ENCODE measurements at places on chromosomes 13 and 19. TPM values are rescaled to one million over a fixed set of nuclear protein-coding genes. Genes with fewer than 3 reads are reported as not detected.

DNA sequence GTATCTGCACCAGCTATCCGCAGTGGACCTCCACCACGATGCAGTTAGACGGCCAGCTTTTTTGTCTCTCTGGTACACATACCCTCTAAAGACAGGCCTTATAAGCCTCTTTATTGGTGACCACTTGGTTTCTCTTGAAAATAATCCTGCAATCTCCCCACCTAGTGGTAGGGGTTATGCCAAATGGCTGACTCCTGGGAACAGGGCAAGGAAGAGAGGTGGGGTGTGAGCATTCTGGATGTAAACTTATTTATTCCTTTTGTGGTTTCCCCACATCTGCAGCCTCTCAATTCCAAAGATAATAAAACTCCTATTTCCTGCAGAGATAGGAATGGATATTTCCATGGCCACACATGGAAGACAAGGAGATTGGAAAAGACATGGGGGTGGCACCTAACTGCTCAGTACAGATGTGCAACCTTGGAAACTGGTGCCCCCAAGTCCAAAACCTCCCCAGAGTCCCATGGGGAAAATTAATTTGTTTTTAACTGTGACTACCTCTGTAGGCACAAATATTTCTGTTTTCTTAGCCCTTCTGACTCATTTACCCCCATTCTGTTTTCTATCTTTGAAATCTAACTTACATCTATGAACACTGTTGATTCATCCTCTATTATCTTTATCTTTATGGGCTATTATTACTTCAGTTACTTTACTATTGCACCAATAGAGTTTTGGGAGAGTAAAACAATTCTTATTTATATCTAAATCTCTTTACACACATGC, 112.7 kb upstream of the TSHZ3 start:
- H3K27ac ChIP-seq: no peak overlapping the region
- no peaks in the 10 kb centered on the region for H3K4me1 ChIP-seq
- H3K27me3 ChIP-seq: no peaks in the 10 kb centered on the region
- H3K4me3 ChIP-seq: no peak overlapping the region

DNA sequence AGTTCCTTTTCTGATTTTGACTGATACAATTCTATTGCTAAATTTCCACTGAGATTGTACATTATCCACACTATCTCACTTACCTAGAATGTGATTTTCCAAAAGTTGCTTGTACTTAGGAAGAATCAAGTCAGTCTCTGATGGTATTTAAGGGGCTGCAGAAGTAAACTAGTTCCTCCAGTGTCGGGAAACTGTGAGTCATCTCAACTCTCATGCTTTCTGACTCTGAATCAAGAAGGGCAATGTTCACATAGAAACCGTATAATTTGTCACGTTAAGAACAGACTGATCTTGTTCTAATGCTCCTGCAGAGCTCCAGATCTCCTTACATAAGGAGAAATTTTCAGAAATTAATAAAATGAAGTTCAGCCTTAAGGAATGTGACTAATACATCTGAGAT, 369.3 kb downstream of the KLF5 start:
- no peak overlapping the region for H3K4me3 ChIP-seq
- H3K4me1 ChIP-seq: peaks cover 53% of the 10 kb centered on the region
- no peaks in the 10 kb centered on the region for H3K36me3 ChIP-seq
- DNase-seq: no peak
- H3K27ac ChIP-seq: no peak overlapping the region

DNA sequence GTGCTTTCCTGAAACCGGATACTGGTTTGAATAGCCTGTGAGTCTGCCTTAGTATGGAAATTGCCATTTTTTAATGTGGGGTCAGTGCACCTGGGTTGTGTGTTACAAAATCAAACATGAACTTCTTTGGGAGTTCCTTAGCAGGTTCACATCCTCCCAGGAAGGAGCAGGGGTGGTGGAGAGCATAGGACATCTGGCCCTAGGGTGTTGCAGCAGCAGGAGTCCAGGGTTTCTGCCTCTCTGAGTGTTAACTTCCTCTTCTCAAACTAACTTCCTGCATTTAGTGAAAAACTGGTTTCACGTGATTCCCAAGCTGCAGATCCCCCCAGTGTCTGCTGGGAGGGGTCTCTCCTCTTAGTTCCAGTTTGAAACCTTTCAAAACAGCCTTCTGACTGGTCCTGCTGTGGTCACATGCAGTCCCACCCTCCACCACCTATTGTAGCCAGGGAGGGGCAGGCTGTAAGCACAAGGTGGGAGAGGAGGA, 7.2 kb downstream of the RNASEH2B start:
- no peak overlapping the region for H3K4me3 ChIP-seq
- H3K27ac ChIP-seq: no peak overlapping the region
- DNase-seq: no peak

GRCh38 chr19:43723588-43723987, 7.7 kb downstream of the IRGC start:
- H3K27ac ChIP-seq: no peak overlapping the region
- H3K4me3 ChIP-seq: no peak overlapping the region
- no peaks in the 10 kb centered on the region for H3K36me3 ChIP-seq
- no peak for DNase-seq
- peaks cover 7% of the 10 kb centered on the region for H3K4me1 ChIP-seq

Gene MYO16
- not detected for total RNA-seq

All from esophagus squamous epithelium (tissue), 5 donors.